Stimulated activated CD4-positive, alpha-beta T cell treated with anti-CD3 and anti-CD28 coated beads, Interleukin-15, amount 100 ng/mL, for 1 hour (primary cell): ENCODE measurements at places on chromosomes 16 and 17.

GRCh38 chr17:67281743-67282142 lies 36.7 kb upstream of the HELZ start:
- no peak for DNase-seq

DNA sequence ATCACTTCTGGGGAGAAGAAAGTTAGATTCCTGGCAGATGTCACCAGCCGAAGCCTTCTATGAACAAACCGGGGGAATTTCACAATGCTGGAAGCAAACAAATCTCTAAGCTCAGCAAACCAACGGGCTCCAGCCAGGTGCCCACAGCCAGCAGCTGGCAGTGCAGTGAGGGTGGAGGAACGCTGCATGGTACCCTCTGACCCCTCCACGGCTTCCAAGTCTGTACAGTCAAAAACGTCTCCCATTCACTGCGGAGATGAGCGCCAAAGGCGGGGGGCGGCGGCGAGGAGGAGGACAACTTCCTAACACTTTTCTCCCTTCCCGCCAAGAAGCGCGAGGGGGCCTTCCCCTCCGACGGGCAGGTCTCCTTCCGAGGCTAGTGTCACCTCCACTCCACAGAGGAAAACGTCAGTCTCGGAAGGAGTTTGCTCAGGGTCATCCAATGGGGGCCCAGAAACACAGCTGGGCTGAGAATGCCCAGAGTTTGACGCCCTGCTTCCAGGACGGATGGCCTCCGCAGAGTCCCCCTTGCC lies 924 bp downstream of the ZNF598 start:
- no peak for DNase-seq

DNA sequence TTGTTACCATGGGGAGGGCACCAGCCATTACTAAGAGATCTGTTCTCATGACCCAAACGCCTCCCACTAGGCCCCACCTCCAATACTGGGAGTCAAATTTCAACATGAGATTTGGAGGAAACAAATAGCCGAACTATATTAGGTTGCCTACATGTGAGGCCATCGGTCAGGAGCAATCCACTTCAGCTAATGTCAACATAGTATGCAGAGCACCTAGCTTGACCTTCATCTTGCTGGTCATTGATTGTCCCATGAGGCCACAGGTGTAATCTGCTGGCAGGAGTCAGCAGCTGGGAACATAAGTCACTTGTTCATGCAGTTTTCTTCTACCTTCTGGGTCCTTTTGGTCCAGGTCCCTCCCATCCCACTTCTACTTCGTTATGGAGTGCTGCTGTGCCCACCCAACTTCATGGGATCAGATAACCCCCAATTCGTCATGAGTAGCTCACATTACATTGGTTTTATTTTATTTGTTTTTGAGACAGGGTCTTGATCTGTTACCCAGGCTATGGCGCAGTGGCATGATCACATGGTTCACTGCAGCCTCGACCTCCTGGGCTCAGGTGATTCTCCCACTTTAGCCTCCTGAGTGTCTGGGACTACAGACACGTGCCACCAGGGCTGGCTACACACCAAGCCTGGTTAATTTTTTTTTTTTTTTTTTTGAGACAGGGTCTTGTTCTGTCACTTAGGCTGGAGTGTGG lies 5.9 kb upstream of the KPNA2 start:
- DNase-seq = no peak

GRCh38 chr16:83899978-83900377 lies 1.1 kb downstream of the MLYCD start:
- no peak for DNase-seq

DNA sequence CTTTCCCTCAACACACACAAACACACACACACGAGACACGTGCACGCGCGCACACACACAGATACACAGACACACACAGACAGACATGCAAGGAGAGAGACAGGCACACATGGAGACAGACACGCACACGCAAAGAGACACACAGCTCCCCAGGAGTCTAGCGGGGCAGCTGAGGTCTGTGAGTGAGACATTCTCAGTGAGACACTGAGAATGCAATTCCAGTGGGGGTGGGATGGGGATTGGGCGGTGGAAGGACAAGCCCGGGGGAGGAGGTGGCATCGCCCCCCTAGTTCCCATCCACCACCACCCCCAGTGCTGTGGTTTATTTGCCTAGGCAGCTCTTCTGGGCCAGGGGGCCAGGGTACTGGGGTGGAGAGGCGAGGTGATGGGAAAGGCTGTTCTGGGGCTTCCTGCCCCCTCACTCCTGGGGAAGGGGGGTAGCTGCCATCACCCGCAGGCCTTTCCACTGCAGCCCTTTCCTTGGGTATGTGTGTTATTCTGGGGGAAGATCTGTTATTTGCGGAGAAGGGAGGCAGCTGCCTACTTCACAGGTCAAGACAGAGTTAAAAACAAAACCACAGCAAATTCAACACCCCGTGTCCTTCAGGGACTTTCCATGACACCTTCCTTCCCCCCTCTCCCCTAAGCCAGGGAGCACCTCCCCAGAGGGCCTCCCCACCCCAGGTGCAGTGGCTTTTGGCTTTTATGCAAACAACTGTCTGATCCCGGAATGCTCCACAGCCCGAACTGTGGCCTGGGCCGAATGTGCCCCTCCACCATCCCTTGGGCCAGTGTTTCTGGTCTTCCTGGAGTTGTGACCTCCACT lies 18.0 kb downstream of the GRB7 start:
- DNase-seq = peak; percentile 29

DNA sequence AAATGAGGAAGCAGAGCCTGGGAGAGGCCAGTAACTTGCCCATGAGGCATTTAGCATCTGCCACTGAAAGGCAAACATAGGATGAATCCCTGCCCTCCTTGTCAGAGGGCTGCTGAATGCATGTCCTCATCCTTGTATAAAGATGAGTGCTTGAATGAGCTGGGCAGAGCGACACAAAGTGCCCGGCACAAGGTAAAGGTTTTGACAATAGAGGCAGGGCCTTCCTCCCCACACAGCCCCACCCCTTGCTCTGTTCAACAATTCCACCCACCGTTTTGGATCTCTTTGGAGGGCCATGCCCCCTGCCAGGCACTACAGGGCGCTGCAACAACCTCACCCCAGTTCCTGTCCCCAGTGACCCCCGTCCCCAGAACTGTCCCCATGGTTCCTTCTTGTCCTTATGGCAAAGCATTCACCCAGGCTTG lies 1.4 kb upstream of the KRT19 start:
- DNase-seq = no peak

DNA sequence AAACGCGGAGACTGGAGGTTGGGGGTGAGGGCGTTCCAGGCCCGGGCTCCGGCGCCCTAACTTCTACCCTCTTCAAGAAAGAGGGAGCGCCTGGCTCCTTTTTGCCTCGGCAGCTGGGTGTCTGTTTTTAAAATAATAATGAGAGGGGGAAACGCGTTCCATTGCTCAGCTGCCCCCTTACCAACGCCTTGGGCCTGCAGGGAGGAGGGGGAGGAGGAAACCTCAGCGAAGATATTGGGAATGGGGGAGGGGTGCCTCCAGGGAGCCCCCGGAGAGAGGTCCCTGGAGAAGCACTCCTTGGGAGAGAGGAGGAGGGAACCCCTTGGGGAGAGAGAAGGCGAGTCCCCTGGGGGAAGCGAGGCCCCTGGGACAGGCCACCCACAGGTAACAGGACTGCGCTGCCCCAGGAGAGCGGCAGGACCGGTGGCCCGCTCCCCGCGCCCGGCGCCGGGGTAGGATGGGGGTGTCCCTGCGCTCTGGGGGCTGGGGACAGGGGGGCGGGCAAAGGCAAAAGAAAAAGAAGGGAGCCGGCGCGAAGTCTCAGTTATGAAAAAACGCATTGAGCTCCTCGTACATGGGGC lies 2.7 kb downstream of the NEUROD2 start:
- no peak for DNase-seq

DNA sequence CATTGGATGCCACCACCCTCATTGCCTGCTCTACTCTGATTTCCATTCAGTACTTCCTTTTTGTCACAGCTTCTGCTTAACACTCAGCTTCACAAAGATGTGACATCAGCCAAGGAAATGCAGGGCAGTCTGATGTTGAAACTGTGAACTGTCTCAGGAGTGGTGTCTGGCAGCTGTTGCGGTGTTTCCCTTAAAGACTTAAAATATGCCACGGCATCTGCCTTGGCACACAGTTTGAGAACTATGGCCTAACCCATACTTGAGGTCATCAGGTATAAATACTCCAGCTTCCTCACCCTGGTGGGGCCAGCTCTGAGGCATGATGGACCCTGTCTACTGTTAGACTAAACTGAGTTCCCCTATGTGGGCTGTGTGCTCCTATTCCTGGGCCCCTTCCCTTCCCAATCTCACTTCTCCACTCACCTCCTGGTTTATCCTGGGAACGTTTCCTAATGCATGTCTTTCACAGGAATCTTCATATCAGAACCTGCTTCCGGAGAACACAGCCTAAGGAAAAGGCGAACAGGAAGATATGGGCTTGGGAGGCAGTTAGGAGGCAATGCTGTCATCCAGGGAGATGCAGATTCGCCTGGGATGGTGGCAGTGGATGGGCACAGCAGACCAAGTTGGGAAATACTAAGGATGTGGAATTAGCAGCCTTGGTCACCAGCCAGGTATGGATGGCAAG lies 96.5 kb downstream of the WSCD1 start:
- no peak for DNase-seq

GRCh38 chr17:77332981-77333685 lies 192.4 kb downstream of the SEC14L1 start:
- no peak for DNase-seq

DNA sequence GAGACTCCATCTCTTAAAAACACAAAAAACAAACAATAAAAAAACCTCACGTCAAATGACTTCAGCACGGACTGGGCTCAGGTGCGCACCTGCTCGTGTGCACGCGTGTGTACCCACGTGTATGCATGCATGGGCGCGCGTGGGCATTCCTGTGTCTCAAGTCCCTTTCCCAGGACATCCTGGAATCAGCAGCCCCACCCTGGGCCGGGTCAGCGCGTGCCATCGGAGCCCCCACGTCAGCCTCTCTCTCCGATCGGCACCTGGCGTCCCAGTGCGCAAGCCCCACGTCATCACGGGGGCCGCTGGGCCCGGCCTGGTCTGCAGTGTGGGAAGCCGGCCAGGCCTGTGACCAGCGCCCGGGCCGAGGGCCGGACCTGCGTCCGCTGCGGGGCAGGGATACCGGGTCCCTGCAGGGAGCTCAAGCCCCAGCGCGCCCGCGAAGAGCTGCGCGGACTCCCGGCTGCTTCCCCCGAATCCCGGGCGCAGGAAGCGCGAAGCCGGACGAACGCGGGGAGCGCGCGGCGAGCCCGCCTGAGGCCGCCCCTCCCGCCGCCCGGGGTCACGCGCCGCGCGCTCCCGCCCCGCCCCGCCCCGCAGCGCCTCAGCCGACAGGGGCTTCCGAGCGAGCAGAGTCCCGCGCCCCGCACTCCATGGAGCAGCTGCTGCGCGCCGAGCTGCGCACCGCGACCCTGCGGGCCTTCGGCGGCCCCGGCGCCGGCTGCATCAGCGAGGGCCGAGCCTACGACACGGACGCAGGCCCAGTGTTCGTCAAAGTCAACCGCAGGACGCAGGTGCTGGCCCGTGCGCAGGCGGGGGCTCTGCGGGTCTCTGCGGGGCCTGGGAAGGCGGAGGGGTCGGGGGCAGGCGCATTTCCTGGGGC lies at the start of gene FN3K:
FN3K (plus strand) TSS at position 629 of the 880 bp plus-strand sequence; CDS start at position 651, 22 bp downstream.
- DNase-seq = no peak

GRCh38 chr17:49638818-49639217 lies 39.1 kb downstream of the SPOP start:
- no peak for DNase-seq

- DNase-seq = peak; percentile 64
Measured at GRCh38 chr17:75877752-75878173, 618 bp downstream of the TRIM47 start.
